Suppressor macrophage (primary cell): ENCODE measurements at places on chromosomes 4 and X.

- no peak for DNase-seq
Observed at GRCh38 chr4:141962486-141962885, 326.1 kb downstream of the IL15 start.

- DNase-seq: no peak
Observed at GRCh38 chr4:102143433-102143832, 201.8 kb downstream of the SLC39A8 start.

DNA sequence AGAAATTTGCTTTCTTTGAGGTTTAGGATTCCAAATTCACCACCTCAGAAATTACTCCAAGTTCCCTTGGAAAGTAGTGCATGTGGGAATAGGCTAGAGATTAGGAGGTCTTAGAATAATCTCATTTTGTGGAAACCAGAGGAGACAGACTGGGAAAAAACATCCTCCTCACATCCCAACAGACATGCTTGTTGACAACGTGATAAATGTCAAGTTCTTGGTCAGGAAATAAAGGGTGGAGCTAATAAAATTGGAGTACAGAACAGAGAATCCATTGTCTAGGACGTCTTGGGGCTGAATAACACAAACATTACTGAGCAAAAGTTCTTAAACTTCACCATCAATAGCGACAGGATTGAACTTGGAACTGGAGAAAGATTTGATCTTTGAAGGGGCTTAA is 233.4 kb downstream of the PABPC4L start:
- no peak for DNase-seq

DNA sequence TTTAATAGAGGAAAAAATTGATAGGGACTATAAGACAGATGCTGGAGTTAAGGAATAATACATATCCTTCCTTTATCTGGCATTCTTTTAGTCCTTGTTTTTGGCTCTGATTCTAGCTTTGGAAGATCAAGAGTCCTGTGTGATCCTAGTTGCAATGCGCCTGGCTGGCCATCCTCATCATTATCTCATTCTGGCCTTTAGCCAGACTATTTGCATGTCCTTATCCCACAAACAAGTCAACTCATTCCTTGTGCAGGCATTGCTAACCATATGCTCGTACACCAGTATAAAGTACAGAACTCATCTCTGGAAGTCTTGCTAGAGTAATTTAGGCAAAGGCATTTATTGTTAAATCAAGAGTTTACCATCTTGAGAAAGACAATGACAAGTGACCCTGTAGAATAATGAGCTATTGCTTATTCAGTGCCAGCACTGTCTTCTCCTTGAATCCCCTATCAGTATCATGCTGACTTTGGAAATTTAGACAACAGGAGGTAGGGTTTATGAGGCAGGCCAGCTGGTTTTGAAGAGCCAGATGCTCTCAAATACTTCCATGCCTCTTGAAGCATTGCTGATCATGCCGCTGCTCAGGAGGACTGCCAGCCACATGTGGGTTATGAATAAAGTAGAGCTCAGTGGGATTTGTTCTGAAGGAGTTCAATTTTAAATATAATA is 1730.3 kb upstream of the TENM3 start:
- no peak for DNase-seq

GRCh38 chr4:59904331-59904730 is 1295.8 kb upstream of the ADGRL3 start:
- DNase-seq: no peak

DNA sequence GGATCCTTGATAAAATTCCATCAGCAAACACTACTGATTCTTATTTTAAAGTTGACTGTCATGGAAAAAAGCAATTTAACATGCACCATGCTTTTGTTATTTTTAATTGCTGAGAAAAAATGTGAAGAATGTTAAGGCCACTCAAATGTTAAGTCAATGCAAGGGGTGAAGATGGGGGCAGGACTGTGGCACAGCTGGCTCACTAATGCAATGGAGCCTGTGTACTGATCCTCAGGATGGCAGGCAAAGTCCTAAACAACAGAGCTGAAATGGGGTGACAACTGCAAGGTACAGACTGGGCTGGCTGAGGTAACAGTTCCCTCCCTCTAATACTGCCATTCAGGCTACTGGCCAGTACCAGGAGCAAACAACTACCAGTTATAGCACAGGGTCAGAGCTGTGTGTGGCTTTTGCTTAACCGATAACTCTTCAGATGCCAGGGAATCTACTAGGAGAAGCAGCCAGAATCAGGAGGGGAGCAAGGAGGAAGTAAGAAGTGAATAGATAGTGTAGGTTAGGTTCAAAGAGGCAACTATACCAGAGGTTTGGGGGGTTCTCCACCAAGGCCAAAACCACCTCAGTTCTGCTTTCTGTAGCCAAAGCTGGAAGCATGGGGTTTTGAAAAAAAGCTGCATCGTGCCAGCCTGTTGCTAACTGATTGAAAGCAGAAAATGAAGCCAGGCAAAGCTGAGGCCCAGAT is 372.6 kb downstream of the OPHN1 start:
- DNase-seq: no peak

- DNase-seq: peak; percentile 46
Observed at GRCh38 chrX:9312922-9313867, 151.7 kb upstream of the TBL1X start.

GRCh38 chr4:183960962-183961541 is 55.9 kb downstream of the STOX2 start:
- no peak for DNase-seq

GRCh38 chrX:14718403-14718802 is 154.5 kb downstream of the FANCB start:
- no peak for DNase-seq

DNA sequence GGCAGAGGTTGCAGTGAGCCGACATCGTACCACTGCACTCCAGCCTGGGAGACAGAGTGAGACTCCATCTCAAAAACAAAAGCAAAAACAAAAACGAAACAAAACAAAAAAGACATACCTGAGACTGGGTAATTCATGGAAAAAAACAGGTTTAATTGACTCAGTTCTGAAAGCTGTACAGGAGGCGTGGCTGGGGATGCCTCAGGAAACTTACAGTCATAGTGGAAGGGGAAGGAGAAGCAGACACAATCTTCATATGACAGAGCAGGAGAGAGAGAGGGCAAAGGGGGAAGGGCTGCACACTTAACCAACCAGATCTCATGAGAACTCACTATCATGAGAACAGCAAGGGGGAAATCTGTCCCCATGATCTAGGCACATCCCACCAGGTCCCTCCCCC is 229.5 kb downstream of the STK32B start:
- peak; percentile 4 for DNase-seq

DNA sequence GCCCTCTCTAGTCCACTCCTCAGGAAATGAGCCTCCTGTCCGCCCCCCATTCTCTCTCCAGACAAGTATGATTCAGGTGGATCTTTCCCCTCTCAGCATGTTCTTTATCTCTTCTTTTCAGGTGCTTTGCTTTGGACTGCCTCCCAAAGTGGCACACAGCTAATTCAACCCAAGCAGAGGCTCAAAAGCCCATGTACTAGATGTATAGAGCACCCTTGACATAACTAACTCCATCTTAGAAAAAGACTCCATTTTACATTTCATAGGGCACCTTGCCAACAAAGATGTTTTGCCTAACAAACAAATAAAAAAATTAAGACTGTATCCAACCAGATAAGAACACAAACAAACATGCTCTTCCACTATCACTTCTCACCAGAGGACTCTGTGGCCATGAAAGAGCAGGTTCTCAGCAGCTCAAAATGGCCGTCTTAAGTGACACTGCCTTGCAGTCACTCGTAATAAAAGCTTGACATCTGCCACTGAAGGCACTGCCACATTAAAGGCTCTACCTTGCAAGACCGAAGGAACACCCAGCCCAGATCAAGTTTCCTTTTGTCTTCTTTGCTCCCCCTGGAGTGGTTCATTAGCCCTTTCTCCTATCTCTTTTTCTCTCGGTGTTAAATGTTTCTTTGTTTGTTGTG is 84.9 kb upstream of the TAB3 start:
- no peak for DNase-seq

GRCh38 chr4:41322617-41323016 is 65.9 kb downstream of the UCHL1 start:
- no peak for DNase-seq

DNA sequence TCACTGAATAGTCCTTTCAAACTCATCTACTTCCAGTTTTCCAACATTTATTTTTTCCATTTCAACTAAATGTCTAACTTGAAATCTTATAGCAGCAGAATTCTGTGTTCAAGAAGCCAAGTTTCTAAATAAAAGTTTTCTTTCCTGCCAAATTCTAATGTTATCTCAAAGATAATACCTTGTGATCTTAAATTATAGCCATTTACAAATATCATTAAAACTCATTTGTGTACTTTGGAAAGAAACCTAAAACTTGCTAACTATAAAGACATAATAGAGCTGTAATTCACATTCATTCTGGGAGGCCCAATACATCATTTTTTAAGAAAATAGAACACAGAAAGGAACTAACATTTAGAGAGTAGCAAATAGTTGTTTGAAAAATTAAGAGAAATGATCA is 83.9 kb downstream of the MAD2L1 start:
- DNase-seq: no peak

DNA sequence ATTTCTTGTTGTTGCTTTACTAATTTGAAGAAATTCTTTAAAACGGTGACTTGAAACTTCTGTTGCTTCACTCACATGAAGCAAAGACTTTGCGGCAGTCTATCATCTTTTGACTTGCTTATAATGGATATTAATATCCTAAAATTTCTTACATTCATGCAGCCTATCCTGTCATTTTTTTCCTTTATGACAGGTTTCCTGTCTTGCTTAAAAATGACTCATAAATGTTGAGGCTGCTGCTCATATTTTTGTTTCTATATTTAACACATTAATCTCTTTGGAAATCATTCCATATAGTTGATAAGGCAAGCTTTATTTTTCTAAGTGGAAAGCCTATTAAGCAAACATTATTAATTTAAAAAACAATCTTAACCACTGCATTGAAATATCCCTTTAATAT is 176.6 kb upstream of the GALNTL6 start:
- DNase-seq: no peak

GRCh38 chr4:76307660-76308014 is 1.1 kb downstream of the STBD1 start:
- peak; percentile 18 for DNase-seq

DNA sequence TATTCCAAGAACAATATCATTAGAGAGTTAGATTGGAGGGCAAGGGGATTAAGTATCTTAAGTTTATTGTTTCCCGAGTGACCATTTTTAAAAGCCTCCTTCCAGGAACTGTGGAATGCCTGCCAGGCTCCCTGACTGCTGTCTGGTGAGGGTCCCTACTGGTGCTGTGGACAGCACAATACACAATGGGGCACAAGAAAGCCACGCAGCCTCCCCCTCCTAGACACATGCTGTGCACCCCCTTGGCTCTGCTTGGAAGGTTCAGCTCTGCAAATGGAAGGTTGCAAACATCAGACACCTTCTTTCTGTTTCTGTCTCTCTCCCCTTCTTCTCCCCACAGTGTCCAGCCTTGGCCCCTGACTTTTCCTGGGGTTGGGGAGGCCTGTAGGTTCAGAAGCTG is 153.2 kb downstream of the SHROOM3 start:
- DNase-seq: no peak

GRCh38 chrX:21734175-21734574 is 23.7 kb downstream of the SMPX start:
- no peak for DNase-seq

GRCh38 chrX:154040307-154040756 is 20.6 kb upstream of the IRAK1 start:
- DNase-seq: peak; percentile 92

GRCh38 chrX:69179380-69179911 is 14.2 kb upstream of the PJA1 start:
- no peak for DNase-seq

- DNase-seq: no peak
Observed at GRCh38 chrX:41033299-41033698, 51.9 kb upstream of the USP9X start.

DNA sequence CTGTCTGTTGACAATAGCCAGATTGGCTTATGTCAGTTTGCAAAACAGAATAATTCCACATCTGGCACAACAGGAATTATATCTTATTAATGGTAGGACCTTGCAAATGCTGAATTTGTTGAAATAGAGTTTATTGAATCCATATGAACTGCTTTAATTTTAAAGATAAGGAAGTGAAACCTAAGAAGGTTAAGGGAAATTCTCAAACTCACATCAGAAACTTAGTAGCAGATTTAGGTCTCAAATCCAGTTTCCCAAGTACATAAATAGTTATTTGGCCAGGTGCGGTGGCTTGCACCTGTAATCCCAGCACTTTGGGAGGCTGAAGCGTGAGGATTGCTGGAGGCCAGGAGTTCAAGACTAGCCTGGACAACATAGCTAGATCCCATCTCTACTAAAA is 117.1 kb downstream of the HNRNPD start:
- DNase-seq: no peak

- no peak for DNase-seq
Observed at GRCh38 chrX:69741721-69742120, 125.8 kb downstream of the EDA start.

- peak; percentile 37 for DNase-seq
Observed at GRCh38 chrX:154038656-154039055, 19.0 kb upstream of the IRAK1 start.

- no peak for DNase-seq
Observed at GRCh38 chr4:5685296-5685695, 23.1 kb downstream of the EVC2 start.

DNA sequence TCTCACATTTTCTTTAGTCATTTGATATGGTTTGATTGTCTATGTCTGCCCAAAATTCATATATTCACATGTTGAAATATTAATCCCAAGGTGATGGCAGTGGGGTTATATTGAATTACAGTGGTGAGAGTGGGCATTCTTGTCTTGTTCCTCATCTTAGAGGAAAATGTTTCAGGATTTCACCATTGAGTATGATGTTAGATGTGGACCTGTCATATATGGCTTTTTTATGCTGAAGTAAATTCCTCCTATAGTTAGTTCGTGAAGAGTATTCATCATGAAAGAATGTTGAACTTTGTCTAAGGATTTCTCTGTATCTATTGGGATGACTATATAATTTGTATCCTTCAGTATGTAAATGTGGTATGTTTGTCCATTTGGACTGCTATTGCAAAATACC is 512.3 kb upstream of the EPHA5 start:
- no peak for DNase-seq

- DNase-seq: no peak
Observed at GRCh38 chr4:183729430-183730328, 70.6 kb downstream of the TRAPPC11 start.

DNA sequence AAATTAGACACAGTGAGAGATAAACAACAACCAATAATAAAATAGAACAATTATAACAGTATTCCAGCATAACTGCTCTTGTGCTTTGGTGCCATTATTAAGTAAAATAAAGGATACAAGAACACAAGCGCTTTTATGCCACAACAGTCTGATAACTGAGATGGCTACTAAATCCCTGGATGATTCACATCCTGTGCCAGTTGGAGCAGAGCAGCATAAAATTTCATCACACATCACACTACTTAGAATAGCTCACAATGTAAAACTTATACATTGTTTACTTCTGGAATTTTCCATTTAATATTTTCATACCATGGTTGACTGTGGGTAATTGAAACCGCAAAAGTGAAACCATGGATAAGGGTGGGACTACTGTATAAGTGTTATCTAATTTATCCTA is 399.9 kb upstream of the CNKSR2 start:
- DNase-seq: no peak

DNA sequence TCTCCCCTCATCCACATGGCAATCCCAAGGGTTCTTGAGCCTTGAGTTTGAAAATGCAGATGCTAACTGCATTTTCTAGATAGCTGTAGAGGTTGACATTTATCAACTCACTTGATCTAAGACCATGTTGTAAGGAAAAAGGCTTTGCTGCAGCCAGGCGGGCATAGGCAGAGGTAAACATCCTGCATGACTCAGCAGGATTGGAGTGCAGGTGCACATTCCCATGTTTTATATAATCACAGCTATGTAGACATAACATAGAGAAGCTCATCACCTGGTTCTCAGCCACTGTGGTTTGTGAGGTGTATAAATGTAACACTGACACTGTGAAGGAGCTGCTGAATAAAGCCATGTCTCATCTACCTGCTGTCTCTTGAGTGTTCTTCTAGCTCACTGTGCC is 62.3 kb upstream of the PDE5A start:
- no peak for DNase-seq
